Fibroblast of upper back skin (primary cell): ENCODE measurements at places on chromosomes 6 and 20.
A peak's percentile ranks its signal among the peaks of the same experiment; 100 is the strongest.

GRCh38 chr6:38806271-38806670 is 91.2 kb downstream of the DNAH8 start:
- DNase-seq: no peak

DNA sequence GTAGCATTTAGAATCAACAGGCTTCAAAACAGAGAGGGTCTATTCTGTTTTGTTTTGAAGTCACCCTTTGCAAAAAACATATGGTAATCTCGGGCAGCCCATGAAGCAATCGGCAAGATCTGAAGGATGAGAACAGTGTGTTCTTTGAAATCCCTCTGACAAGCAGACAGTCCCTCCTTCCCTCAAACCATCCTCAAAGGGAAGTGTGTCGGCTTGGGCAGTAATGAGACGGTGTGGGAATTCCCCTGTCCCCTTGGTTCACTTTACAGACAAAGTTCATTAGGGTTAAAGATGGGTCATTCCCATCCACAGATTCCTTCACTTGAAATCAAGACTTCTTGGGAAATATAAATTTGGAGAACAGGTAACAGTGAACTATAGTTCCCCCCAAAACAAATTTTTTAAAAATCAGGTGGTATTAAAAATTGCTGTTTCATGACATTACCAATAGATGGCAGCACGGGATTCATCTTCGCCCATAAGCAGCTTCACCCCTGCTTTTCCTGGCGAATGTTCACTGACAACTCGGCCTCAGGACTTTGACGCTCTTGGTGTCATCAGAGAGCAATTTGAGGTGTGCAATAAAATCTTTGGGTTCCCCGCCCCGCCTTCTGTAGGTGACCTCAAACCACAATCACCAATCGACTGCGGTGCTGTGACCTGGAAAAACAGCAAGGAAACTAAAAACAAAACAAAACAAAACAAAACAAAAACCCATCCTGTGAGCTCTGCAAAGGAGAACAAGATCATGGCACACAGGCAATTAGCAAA is 159.3 kb upstream of the TNFAIP3 start:
- DNase-seq: peak; percentile 84

DNA sequence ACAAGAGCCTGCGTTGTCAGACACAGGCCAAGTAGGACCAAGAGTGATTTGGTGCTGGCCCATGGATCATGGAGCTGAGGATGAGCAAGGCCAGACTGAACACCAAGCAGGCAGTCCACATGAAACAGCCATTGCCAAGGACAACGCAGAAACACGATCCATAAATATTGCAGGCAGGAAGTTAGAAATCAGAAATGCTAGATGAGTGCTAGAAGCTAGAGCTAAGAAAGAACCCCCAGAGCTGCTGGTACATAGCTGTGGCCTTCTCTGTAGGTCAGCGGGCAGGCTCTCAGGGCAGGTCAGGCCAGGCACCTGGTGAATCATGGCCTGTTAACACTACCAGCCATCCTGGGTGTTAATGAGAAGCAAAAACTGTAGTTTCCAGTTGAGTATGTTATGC is 119.7 kb downstream of the ALDH8A1 start:
- DNase-seq: no peak

GRCh38 chr6:11432091-11432490 is 105.5 kb upstream of the TMEM170B start:
- no peak for DNase-seq
